ENCODE measurements at places on chromosomes 13 and 19.

GRCh38 chr19:55426042-55426441, 17.1 kb downstream of the SHISA7 start:
- DNase-seq: no peak

- DNase-seq: no peak
Measured at GRCh38 chr19:13841086-13841961, 35.6 kb upstream of the NANOS3 start.

- DNase-seq: no peak
Measured at GRCh38 chr19:33767898-33768413, 28.7 kb upstream of the KCTD15 start.

- no peak for DNase-seq
Measured at GRCh38 chr19:57872450-57872849, 16.4 kb downstream of the ZNF814 start.

- no peak for DNase-seq
Measured at GRCh38 chr13:23348262-23349127, 85.0 kb downstream of the SACS start.

GRCh38 chr13:76773448-76774094, 112.6 kb downstream of the KCTD12 start:
- no peak for DNase-seq

DNA sequence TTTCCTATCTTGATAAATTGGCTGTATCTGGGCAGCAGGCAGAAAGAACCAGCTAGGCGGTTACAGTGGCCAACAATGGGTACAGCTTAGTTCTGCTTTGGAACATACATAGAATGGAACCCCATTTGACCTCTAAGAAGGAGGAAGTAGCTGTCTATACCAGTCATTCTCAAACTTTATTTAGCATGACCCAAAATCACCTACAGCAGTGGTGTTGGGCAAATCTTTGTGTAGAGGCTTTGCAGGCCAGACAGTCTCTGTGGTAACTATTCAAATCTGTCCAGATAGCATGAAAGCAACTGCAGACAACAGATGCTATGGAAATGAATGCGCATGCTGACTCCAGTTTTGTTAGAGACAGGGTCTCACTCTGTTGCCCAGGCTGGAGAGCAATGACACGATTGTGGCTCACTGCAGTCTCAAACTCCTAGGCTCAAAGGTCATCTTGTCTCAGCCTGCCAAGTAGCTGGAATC, 12.0 kb upstream of the KCNC3 start:
- DNase-seq: no peak

GRCh38 chr13:60519496-60519895, 122.5 kb downstream of the TDRD3 start:
- no peak for DNase-seq

DNA sequence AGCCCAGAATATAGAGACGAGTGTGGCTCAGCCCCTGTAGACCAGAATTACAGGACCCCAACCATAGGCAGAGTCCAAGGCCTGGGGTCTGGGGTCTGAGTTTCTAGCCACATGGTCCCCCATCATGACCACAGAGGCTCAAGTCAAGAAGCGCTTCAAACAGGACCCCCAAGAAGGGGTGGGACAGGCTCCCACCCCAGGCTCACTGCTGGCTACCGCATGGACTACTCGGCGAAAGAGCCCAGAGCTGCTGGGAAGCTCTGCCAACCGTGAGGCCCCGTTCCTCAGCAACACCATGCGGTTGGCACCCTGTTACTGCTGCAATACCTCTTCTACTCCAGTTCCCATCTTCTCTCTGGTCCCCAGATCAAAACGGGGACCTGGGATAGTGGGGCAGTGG, 254.8 kb downstream of the TEX29 start:
- no peak for DNase-seq

DNA sequence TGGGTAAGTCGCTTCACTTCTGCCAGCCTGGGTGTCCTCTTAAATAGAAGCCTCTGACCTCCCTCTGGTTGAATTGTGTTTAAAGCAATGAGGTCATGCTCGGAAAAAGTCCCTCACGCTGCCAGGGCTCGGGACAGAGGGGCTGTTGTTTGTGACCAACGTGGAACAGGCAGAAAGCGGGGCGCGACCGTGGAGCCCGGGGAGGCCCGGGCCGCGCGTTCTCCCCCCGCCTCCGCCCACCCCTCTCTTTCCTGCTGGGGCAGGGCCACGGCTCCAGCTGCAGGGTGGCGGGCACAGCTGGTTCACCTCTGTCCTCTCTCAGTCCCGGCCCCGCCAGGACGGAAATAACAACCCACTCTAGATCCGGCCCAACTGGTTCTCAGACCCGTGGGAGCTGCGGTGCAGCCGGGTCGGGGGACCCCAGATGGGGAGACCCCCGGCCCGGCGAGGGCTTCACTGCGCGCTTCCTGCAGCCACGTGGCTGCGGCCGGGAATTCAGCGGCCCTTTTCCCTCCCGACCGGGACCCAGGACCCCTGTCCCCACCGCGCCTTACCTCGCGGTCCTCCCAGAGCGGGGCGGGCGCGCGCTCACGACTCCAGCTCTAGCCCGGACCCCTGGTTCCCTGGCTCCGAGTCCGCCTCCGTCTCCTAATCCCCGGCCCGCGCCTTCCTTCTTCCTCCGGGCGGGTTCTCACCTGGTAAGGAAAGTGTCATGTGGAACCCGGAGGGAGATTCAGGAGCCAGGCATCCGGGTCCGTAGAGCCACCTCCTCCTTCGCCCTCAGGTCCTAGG, 1.9 kb downstream of the CDC42EP5 start:
- no peak for DNase-seq

DNA sequence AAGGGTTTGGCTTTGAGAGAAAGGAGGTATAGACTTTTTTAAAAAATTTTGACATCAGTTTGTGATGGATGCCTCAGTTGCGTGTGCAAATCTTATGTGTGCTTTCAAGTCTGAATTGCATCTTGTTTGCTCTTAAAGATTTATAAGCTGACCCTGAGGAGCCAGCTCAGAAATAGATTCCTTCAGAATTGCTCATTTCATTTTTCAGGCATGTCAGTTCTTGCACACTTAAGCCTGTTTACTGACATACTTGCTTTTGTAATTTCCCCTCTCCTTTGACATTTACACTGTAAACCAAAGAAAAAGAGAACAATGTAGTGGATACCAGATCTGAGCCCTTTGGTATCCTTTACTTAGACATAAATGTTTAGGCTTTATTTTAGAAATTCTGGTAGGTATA, 87.6 kb downstream of the RNF17 start:
- no peak for DNase-seq

DNA sequence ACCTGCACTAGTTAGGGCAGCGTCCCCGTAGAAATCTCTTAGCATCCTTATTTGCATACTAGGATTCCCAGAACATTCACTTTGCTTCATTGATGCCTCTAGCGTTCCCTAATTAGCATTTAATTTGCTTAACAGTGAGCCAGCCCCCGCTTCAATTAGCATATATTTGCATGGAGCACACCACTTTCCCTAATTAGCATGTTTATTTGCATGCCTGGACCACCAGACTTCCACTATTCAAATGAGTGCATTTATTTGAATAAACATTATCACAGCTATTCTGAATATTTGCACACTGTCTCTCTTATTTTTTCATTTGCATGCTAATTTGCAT, 69.6 kb downstream of the RYR1 start:
- DNase-seq: no peak

GRCh38 chr13:32225481-32225931, 89.7 kb downstream of the ZAR1L start:
- DNase-seq: no peak

DNA sequence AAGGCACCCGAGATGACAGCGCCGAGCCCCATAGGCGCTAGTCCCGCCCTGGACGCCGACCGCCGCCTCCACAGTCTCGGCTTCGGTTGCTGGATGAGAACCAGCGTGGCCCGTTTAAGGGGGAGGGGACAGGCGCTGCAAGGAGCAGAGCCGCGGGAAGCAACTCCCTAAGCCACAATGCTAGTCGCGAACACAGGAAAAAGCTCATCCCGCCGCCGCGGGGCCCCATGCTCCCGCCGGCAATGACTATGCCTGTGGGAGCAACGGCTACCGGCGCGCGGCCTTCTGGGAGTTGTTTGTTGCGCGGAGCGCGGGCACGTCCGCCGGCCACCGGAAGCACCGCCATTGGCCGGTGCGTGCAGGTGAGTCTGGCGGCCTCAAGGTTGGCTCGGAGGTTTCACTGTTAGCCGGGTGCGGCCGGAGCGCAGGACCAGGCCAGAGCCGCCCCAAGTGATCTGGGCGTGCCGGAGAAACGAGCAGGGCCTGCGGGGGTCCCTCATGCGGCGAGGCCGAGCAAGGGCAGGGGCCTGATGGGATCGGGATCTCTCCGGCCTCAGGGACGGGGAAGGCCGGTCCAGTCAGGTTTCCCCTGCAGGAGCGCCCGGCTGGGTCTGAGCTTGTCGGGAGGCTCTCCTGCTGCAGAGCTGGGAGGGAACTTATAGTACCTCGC, at the start of gene ZNF544:
ZNF544 (plus strand) TSS at position 330 of the 670 bp plus-strand sequence. CDS start 15,110 bp downstream, outside the sequence.
- peak; percentile 21 for DNase-seq

GRCh38 chr19:41547569-41547968, 28.4 kb upstream of the CEACAM21 start:
- no peak for DNase-seq

DNA sequence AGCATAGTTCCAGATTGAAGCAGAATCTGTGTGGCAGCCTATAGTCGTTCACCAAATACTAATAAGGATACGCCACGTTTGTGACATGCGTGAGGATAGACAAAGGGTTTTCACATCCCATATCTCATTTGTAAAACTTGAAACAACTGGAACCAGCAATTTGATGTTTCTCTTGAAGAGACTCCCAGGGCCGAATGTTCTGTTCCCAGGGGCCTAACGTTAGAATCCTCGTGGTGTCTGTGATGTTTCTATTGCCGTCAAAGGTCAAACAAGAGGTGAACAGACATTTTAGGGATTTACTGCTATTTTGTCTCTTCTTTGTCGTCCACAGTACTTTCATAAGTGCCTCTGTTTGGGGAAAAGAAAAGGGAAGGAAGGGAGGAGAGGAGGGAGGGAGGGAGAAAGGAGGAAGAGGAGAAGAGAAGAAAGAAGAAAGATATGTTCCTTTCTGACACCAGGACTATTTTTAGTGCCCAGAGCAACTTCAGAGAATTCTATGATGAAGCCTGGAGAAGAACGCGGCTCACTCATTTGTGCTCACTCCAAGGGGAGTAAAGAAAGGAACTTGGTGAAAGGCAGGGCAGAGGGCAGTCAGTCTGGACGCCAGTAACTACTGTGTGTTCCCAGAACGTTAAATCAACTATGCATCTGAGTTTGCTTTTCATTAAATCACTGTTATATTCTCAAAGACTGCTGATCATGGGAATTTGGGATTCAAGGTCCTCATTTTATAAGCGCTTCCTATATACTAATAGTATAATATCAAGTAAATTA, 154.5 kb downstream of the DCT start:
- DNase-seq: no peak

DNA sequence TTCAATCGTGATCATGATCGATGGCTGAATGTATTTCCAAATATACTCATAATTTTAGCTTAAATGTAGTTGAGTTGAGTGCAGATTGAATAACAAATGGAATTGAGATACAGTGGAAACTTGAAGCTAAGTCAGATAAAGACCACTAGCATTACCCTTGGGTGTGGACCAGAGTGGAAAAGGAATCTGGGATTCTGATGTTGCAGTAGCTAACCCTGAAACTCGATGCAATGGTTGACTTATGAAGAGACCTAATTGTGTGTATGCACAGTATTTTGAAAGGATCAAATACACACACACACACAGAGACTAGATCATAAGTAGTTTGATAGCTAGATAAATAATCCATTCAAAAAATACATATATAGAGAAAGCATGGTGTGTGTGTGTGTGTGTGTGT, 135.8 kb downstream of the RXFP2 start:
- no peak for DNase-seq

DNA sequence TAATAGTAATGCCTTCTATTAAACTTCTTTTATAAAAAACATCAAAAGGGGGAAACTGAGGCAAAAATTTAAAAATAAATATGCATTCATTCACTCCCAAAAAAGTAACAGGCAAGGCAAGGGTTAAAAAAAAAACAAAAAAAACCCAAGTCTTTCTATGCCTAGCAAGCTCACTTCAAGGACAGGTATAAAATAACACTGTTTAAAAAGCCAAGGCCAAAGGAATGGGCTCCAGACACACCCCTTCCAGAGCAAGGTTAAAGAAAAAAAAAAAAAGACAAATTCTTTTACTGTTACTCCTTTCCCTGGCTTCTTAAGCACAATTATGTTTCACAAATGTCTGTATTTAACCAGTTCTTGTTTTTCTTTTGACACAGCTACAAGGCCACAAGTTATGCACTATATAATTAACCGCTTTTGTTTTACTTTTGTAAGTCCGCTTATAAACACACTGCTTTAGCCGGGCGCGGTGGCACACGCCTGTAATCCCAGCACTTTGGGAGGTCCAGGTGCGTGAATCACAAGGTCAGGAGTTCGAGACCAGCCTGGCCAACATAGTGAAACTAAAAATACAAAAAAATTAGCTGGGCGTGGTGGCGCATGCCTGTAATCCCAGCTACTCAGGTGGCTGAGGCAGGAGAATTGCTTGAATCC, 3.6 kb downstream of the SIGLEC11 start:
- DNase-seq: no peak

DNA sequence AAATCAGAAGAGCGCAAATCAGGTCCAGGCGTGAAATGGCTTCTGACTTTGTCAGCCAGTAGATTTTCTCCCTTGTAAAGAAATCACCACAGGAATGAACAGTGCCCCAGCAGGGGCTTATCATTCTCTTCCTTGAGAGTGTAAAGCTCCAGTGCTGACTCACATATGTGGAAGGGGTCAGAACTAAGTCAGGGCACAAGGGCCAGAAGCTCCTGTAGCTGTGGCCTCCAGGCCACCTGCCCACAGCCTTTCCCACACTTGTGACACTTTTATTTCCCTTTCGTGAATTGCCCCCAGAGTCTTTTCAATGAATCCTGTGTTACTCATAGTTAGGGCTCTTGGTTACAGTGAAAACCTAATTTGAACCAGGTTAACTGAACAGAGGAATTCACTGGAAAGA, 99.6 kb downstream of the SUCLA2 start:
- no peak for DNase-seq

DNA sequence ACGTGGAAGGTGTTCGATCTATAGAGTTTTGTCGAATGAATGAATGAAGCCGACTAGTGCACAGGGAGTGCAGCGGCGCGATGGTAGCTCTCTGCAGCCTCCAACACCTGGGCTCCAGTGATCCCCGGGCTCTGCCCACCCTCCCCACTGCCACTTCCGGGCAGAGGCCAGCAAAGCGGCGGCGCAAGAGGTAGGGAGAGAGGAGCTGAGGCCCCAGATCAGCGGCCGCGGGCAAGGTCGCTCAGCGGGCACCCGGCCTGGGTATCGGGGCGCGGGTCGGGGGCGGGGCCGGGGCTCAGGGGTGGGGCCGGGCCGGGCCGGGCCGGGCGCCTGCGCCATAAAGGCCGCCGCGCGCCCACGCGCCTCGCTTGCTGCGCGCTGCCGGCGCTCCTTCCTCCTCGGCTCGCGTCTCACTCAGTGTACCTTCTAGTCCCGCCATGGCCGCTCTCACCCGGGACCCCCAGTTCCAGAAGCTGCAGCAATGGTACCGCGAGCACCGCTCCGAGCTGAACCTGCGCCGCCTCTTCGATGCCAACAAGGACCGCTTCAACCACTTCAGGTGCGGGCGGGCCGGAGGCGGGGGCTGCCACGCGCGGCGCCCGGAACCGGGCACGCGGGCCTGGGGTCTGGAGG, at the start of gene GPI:
GPI (plus strand) TSS at position 367 of the 633 bp plus-strand sequence; CDS start at position 438, 71 bp downstream.
- DNase-seq: peak; percentile 54
